CD4-positive, alpha-beta T cell treated with Interleukin-1 beta for 1 hour (primary cell): ENCODE measurements at places on chromosomes 7 and 10.

DNA sequence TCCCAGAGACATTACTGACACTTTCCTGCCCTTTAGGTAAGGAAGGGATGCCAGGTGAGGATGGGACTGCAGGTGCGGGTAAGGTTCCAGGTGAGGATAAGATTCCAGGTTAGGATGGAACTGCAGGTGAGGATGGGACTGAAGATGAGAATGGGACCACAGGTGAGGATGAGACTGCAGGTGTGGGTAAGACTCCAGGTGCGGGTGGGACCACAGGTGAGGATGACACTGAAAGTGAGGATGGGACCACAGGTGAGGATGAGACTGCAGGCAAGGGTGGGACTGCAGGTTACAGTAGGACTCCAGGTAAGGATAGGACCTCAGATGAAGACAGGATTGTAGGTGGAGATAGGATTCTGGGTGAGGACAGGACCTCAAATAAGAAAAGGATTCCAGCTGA lies 322.3 kb downstream of the WDR37 start:
- DNase-seq, result no peak

DNA sequence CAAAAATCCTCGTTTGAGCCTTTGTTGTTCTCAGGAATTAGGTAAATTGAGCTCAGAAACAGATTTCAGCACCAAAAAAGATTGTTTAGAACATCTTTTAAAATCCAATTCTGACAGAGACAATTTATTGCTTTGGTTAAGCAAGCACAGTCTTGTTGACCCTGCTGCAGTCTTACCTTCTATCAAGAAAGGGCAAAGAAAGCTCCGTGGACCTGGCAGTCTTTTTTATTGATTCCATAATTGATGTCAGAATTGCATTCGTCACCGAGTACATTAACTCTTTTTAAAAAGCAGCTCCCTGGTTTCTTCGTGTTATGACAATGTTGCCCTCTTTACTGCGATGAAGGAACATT lies 334.8 kb downstream of the FGFR2 start:
- DNase-seq, result no peak

DNA sequence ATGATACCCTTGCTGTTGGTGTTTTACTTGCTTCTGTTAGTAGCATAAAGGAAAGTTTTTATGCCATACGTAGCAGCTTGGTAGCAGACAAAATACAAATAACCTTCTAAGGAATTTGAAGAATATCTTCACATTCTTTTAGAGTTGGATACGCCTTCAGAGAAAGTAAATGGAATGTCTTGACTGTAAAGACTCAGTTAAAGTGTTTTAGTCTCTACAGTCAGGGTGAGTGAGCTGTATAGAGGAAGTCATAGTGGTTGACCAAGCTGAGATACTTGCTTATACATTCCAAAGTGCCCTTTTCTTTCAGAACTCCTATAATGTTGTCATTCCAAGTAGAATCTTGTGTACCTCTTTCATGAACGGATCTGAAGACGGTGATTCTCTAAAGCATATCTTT lies 37.7 kb downstream of the RABGEF1 start:
- no peak for DNase-seq

DNA sequence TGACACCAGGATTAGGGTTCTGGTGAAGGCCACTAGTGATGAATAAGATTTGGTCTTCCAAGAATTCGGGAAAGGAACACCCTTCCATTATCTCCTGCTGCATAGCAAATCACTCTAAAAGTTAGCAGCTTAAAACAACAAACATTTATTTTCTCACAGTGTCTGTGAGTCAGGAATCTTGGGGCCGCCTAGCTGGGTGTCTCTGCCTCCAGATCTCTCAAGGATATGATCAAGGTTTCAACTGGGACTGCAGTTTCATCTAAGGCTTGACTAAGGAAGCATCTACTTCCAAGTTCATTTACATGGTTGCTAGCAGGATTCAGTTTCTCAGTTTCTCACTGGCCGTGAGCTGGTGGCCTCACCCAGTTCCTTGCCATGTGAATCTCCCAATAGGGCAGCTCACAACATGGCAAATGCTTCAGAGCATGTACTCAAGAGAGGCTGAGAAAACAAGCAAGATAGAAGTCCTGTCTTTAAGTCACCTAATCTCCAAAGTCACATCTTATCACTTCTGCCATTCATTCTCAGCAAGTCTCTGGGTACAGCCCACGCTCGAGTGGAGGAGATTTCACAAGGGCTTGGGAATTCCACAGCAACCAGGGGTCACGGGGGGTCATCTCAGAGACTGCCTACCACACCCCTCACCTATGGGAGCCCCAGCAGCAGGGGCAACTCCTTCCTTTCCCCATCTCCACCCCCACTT lies 26.8 kb downstream of the TLX1 start:
- no peak for DNase-seq
